ENCODE measurements at places on chromosomes 5 and 9.

GRCh38 chr5:36904677-36905076 lies 28.1 kb downstream of the NIPBL start:
- DNase-seq, result no peak

GRCh38 chr9:92324889-92325268 lies 271 bp downstream of the NOL8 start:
- no peak for DNase-seq

DNA sequence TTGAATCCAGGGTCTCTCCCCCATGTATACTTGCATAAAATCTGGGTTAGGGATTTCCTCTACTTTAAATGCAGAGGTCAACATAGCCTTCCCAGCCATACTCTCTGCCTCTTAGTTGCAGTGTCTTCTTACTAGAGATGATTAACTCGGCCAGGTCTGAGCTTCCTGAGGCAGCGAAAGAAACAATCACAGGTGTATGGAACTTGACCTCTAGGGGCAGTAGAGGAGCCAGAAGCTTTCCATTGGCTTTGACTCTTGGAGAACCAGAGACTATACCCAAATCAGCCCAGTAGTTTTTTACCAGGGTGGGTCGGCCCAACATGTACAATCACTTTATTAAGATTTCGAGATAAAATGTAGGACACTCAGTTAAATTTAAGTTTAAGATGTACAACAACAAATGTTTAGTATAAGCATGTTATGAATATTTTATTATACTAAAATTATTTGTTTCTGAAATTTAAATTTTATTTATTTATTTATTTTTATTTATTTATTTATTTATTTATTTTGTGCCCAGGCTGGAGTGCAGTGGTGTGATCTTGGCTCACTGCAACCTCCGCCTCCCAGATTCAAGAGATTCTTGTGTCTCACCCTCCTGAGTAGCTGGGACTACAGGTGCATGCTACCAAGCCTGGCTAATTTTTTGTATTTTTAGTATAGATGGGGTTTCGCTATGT lies 48.0 kb upstream of the DMRT3 start:
- no peak for DNase-seq

GRCh38 chr9:4225291-4226028 lies 74.4 kb downstream of the GLIS3 start:
- DNase-seq, result no peak
